ENCODE measurements at places on chromosomes 5 and 9. TPM values are rescaled to one million over a fixed set of nuclear protein-coding genes. Genes with fewer than 3 reads are reported as not detected.

The SLC1A3 gene
- 18.9 TPM for total RNA-seq

GRCh38 chr5:119402555-119402954 is 46.7 kb downstream of the TNFAIP8 start:
- H3K27ac ChIP-seq, result no peak overlapping the region
- H3K4me3 ChIP-seq, result no peak overlapping the region
- H3K27me3 ChIP-seq, result no peaks in the 10 kb centered on the region
- H3K4me1 ChIP-seq, result peaks cover 27% of the 10 kb centered on the region

The PTGER4 gene
- total RNA-seq, result 19.4 TPM

The PCA3 gene
- not detected for total RNA-seq

- DNase-seq, result no peak
- H3K27me3 ChIP-seq, result no peaks in the 10 kb centered on the region
- H3K36me3 ChIP-seq, result no peaks in the 10 kb centered on the region
- no peaks in the 10 kb centered on the region for H3K4me1 ChIP-seq
Observed at GRCh38 chr5:74083096-74083791, 457.2 kb downstream of the ARHGEF28 start.

The SMIM15 gene
- 33.1 TPM for total RNA-seq

DNA sequence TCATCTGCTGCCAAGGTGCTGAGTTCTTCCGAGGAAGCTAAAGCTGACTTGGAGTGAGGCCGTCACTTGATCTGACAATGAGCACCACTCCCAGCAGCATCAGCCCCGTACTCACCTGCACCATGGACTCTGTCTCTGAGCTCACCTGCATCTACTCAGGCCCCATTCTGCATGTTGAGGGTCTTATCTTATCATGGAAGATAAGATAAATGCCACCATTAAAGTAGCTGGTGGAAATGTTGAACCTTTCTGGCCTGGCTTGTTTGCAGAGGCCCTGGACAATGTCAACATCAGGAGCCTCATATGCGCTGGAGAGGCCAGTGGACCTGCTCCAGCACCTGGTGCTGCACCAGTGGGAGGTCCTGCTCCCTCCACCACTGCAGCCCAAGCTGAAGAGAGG is 35.0 kb upstream of the HMGCS1 start:
- no peaks in the 10 kb centered on the region for H3K4me1 ChIP-seq
- no peak for DNase-seq
- H3K4me3 ChIP-seq, result no peak overlapping the region

DNA sequence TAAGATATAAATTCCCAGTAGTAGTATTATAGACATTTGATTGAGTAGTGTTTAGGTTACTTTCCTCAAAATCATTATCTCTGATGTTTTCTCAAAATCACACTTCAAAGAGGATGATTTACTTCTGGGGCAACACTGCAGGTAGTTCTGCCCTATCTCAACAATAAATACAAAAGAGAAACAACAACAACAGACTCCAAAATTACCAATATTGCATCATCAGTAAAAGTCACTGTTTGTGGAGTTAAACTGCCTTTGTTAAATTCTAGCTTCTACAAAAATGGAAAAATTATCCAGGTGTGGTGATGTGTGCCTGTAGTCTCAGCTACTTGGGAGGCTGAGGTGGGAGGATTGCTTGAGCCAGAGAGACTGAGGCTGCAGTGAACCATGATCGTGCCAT is 637.6 kb upstream of the ZNF608 start:
- no peak overlapping the region for H3K27ac ChIP-seq
- no peaks in the 10 kb centered on the region for H3K36me3 ChIP-seq
- H3K27me3 ChIP-seq, result no peaks in the 10 kb centered on the region
- no peak for DNase-seq
- H3K4me1 ChIP-seq, result no peaks in the 10 kb centered on the region

DNA sequence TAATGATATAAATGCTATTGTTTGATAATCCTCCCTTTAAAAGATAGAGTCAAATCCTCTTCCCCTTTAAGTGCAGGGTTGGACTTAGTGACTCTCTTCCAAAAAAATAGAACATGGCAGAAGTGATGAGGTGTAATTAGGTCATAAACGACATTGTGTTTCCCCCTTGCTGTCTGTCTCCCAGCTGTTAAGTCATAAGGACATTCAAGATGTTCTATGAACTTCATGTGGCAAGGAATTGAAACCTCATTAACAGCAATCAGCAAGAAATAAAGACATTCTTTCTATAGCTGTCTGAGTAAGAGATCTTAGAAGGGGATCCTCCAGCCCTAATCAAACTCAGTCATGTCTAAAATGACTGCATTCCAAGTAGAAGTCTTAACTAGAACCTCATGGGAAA is 3.3 kb upstream of the SLC25A46 start:
- H3K36me3 ChIP-seq, result no peaks in the 10 kb centered on the region
- no peak overlapping the region for H3K4me3 ChIP-seq
- H3K4me1 ChIP-seq, result peaks cover 19% of the 10 kb centered on the region
- no peaks in the 10 kb centered on the region for H3K27me3 ChIP-seq
- no peak overlapping the region for H3K27ac ChIP-seq

GRCh38 chr9:36023260-36024048 is 13.3 kb upstream of the RECK start:
- no peaks in the 10 kb centered on the region for H3K4me1 ChIP-seq
- DNase-seq, result no peak
- H3K4me3 ChIP-seq, result no peak overlapping the region
- no peaks in the 10 kb centered on the region for H3K36me3 ChIP-seq

- DNase-seq, result no peak
- no peaks in the 10 kb centered on the region for H3K36me3 ChIP-seq
- H3K4me1 ChIP-seq, result no peaks in the 10 kb centered on the region
- H3K4me3 ChIP-seq, result no peak overlapping the region
- no peak overlapping the region for H3K27ac ChIP-seq
Observed at GRCh38 chr9:88936132-88936531, 55.1 kb upstream of the S1PR3 start.

Measured in vagina (tissue), 2 donors.